ENCODE measurements at places on chromosomes 5 and 9. TPM values are rescaled to one million over a fixed set of nuclear protein-coding genes. Genes with fewer than 3 reads are reported as not detected.

Gene KCNMB1
- total RNA-seq: 0.09 TPM

Gene SPATA31C1
- total RNA-seq: 1.4 TPM

Gene SPARC
- 422 TPM for total RNA-seq

- DNase-seq: no peak
Measured at GRCh38 chr5:82163452-82164175, 114.5 kb downstream of the RPS23 start.

DNA sequence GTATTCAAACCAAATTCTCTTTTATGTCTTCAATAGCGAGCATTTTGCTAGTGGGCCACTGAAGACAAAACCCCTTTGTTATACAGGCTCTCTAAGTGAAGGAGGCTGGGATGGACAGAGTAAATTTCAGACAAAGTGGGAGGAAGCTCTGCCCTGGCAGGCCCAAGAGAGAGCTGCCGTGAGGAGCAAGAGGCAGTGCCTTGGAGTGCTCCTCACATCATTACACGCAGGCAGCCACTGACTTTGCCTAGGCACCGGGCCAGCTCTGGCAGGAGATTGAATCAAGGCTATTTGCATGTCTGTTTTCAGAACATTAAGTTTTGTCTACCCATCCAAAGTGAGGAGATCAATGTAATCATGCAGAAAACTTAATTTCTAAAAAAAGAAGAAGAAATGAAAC lies 167.7 kb downstream of the CCDC192 start:
- no peak for DNase-seq
